Umbilical cord (tissue), 2 donors: ENCODE measurements at places on chromosomes 5 and 9. TPM values are rescaled to one million over a fixed set of nuclear protein-coding genes. Genes with fewer than 3 reads are reported as not detected.

CBY3 gene
- not detected for total RNA-seq

SMIM32 gene
- total RNA-seq: not detected

F12 gene
- not detected for total RNA-seq

OTP gene
- 6.0 TPM for total RNA-seq

DRD1 gene
- total RNA-seq: 2.4 TPM

OR1J2 gene
- 1.2 TPM for total RNA-seq

NUTM2F gene
- not detected for total RNA-seq

CETN3 gene
- total RNA-seq: 10.4 TPM

ATP10B gene
- 2.2 TPM for total RNA-seq

ADGRV1 gene
- 15.4 TPM for total RNA-seq

MSX2 gene
- total RNA-seq: 8.2 TPM

HOMER1 gene
- total RNA-seq: 13.2 TPM

PCDHA11 gene
- 1.2 TPM for total RNA-seq

TGFBR1 gene
- total RNA-seq: 316 TPM

FBP2 gene
- not detected for total RNA-seq
